ENCODE measurements at places on chromosomes 5 and 9.

GRCh38 chr9:134011401-134011800 lies 13.9 kb upstream of the BRD3OS start:
- DNase-seq = no peak

GRCh38 chr9:34170237-34170991 lies 8.4 kb upstream of the UBAP1 start:
- no peak for DNase-seq

- DNase-seq = no peak
Observed at GRCh38 chr5:158874343-158874742, 225.4 kb downstream of the EBF1 start.

- no peak for DNase-seq
Observed at GRCh38 chr5:178208540-178209227, 4.4 kb downstream of the HNRNPAB start.

GRCh38 chr5:74640954-74641734 lies 616 bp upstream of the ENC1 start:
- peak; percentile 39 for DNase-seq

- DNase-seq = no peak
Observed at GRCh38 chr5:138305797-138306196, 25.8 kb downstream of the CDC25C start.

DNA sequence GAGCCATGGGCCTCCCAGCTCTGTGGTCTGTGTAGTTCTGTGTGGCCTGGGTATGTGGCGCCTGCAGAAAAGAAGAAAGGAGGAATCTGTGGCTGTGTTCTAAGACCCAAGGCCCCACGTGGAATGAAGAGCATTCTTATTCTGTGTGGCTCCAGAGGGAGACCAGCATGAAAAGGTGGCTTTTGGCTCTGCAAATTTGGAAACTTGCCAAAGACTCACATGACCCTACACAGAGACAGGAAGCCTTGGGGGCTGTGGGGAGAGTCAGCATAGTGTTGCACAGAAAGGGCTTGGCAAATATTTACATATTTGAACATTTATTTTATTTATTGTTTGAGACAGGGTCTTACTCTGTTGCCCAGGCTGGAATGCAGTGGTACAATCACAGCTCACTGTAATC lies 193.3 kb downstream of the TMEM38B start:
- DNase-seq = no peak

Measured in CD4-positive, alpha-beta T cell treated with Interleukin-4 for 1 hour (primary cell).